ENCODE measurements at places on chromosomes 5 and 9.

GRCh38 chr5:33494466-33494865 lies 53.7 kb downstream of the TARS1 start:
- no peak for DNase-seq

- no peak for DNase-seq
These were observed 151.0 kb downstream of the ENTREP1 start for GRCh38 chr9:69476016-69476415.

GRCh38 chr9:21817176-21817575 lies 14.7 kb downstream of the MTAP start:
- DNase-seq: no peak

DNA sequence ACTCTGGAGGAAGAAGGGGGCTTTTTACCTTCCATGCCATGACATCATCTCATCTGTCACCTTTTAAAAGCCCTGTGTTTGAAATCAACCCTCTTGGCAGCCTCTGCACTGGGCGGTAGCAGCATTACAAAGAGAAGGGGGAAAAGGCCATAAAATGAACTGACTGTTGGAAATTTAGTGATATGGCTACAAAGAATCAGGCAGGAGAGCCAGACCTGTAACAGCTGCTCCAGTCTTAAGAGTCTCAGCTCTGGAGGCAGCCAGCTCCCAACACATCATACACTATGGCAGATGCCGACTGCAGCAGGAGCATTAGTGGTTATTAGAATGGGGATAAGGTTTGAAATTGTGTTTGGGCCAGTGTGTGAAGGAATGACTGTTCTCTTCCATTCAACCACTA lies 257.5 kb downstream of the DMAC1 start:
- no peak for DNase-seq

GRCh38 chr5:40495237-40495635 lies 184.5 kb upstream of the PTGER4 start:
- DNase-seq: no peak

DNA sequence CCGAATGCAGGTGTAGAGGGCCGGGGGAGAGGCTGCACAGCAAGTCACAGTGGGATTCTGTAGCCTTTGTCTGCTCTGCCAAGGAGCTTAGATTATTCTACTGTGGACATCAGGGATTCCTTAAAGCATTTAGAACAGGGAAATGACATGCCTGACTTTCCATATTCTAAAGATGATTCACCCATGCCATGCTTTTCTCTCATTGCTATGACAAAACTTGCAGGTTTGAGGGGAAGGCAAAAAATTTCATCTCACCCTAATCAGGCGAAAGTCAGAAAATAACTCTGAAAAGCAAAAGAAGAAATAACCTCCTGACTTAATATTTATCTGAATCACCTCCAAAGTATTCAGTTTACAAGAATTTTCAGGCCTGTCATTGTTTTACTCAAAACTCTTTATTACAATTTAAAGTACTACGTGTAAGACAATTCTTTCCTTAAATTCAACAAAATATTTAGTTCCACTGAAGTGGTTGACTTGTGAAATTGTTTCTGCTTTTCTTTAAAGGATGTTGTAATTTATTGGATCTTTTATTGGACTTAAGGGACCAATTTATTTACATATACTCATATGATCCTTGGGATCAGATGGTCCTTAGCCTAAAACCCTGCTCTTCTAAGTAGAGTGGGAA lies 30.0 kb upstream of the GAS1 start:
- DNase-seq: no peak

GRCh38 chr5:174010365-174010764 lies 21.4 kb downstream of the C5orf47 start:
- DNase-seq: no peak

DNA sequence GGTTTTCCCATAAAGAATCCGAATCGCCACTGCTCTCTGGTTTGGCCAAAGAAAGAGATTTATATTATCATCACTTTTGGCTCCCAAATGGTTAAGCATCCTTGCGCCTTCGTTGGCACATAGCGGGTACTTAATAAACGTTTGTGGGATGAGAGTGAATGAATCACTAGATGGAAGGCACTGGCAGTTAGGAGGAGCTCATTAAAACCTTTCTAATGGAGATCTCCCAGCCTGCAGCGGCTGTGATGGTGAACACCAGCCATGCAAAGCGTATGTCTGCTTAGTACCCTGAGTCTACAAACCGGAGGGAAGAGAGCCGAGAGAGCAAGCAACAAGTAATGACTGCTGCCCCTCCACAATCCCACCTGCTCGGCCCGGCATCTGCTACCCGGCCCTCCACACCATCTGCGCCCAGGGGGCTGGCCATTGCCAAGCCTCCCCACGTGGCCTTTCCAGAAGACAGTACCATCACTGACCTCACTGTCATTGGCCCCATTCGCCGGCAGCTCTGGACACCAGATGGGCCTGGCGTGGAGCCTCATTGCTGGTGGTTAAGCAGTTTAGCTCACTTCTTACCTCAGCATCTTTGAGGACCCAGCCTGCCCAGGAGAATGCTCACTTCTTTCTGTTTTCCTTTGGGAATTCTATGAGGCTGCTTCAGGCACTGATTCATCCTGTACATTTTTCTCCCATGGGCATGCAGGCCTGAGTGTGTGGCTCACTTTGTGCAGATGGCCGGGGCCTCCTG lies 39.3 kb upstream of the ANKRD33B start:
- DNase-seq: peak; percentile 90

- no peak for DNase-seq
These were observed 128.7 kb upstream of the BOD1 start for GRCh38 chr5:173745123-173745522.

DNA sequence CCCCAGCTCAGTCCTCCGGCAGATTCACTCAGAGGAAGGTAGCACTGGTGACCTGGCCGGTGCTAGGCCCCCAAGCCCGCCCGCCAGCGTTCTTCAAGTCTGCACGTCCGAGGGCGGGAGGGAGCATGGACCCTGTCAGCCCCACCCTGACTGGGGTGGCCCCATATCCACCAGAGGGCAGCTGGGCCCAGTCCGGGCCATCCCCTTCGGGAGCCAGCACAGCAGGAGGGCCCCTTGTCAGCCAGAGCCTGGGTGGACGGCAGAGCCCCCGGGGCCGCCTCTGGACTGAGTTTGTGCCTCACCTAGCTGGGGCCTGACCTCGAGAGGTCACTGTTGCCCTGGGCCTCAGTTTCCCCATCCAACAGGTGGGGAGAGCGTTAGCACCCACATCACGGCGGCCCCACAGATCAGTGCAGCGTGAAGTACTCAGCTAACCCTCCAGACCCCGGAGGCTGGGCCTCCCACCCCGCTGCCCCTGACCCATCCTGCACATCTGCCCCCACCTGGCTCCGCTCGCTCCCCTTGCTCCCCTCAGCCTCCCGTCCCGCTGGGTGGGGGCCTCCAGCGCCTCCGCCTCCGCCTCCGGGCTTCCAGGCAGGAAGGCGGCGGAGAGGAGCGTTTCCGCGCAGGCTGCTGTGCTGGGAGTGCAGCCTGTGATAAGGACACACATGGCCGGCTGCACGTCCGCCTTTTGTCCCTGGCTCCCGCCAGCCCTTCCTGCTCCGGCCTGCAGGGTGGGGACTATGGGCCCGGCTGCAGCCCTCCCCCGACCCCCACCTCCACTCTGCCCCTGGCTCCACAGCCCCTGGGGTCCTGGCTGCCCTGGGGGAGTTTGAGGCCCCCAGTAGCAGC lies 16.6 kb upstream of the EGFL7 start:
- DNase-seq: no peak

GRCh38 chr9:92771309-92771708 lies 6.7 kb upstream of the BICD2 start:
- DNase-seq: no peak

- no peak for DNase-seq
These were observed 240.9 kb downstream of the GAS1 start for GRCh38 chr9:86706391-86706790.

DNA sequence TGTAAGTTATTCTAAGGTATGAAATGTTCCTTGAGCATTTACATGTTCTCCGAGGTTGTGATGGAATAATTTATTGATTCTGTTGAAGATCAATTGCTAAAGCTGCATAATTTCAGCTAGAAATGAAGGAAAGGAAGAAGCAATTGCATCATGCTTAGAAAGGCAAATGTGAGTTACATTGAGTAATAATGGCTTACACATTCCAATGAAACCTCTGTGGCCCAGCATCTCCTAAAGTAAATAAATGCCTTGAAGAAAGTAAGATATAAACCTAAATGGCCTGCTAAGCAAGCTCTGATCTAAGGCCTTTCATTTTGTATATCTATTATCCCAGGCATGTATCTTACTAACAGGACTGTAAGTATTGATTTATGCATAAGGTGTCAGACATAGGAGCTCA lies 677.3 kb upstream of the RGMB start:
- DNase-seq: no peak

DNA sequence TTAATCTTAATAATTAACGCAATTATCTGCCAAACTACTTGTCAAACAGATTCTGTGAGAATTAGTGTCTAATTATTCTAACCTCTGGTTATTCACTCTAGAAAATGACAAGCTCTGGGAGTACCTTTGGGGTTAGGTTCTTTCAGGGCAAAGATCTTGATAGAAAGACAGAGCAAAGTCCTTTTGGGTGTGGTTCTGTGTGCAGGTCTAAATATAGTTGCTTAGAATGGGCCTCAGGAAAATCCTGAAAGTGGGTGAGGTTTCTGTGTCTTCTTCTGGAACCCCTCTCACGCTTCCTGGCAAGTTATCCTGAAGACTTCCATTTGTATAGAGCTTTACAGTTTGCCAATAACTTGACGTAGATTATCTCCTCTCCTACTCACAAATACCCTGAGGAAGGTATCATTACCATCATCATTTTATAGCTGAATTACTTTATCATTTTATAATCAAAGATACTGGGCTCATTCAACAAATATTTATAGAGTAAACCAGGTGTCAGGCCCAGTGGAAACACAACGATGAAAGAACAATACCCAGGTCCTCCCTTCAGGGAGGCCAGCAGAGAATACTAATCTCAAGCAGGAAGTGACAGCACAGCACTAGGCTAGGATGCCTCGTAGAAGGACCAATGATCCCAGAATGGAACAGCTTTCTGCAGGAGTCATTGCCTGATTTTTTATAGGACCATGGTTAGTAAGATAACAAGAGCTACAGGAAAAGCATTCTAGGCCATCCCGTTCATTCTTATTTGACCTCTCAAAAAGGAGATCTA lies 27.6 kb upstream of the LHFPL2 start:
- no peak for DNase-seq

- DNase-seq: no peak
These were observed 246.3 kb downstream of the BNC2 start for GRCh38 chr9:16623989-16624743.

GRCh38 chr9:6549106-6549800 lies 96.3 kb downstream of the GLDC start:
- DNase-seq: no peak

DNA sequence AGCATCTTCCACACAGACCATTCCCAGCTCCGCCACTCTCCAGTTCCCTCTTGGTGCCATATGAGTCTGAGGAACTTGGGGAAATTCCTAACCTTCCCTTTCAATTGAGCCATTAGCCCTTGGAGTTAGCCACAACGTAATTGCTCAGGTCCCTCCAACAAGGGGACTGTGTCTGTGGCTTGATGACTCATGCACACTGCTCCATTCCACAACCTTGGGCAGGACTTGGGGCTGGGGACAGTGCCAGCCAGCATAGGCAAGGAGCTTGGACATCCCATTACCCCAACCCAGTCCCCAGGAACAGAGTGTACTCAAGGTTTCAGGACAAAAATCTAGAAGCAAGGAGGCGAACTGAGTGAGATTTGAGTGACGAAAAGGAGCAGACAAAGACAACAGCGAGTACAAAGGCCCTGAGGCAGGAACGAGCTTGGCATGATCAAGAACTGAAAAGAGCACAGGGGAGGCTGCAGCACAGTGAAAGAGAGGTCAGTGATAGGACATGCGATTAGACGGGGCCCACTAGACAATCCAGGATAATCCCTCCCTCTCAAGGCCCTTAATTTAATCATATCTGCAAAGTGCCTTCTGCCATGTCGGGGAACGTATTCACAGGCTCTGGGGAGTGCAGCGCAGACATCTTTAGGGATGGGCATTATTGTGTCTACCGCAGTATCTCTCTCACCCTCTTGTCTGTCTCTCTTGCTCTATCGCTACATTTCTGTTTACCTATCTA lies 16.0 kb upstream of the JADE2 start:
- no peak for DNase-seq

- DNase-seq: no peak
These were observed 445.0 kb upstream of the SMC2 start for GRCh38 chr9:103649086-103649485.

DNA sequence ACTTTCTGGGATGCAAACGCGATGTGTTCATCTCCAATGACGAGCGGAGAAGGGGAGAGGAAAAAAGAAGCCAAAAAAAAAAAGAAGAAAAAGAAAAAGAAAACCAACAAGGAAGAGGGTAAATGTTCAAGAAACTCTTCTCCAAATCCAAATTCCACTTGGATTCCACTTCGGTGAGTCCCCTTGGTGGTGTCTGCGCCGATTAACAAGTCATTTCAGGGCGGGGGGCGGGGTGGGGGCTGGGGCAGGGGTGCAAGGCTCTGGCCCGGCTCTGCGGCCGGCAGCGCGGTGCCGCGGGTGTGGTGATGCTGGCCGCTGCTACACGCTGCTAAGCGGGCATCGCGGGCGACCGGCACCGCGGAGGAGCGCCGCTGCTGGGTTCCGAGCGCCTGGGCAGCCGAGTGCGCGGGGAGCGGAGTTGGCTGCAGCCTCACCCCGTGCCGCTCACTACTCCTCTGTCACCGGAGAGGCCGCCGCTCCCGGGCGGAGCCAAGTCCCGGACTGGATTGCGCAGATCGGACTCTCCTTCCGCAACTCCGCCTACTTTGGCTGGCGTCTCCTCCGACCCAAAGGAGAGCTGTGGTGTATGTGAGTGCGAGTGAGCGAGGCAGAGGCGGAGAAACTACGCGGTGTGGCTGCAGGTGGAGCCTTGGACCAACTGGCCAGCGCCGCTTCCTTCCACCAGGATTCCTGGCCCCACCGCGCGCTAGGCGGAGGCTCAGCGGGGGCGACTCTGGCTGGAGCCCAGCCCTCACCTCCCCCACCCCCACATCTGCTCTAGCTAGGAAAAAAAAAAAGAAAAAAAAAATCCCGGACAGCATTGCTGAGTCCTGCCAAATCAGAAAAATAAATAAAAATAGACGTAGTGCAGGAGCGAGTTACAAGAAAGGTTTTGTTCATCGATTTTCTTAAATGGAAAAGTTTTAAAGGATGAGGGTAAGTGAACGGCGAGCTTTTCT lies at the start of gene SEMA6A:
SEMA6A (minus strand) TSS at position 457 of the 959 bp plus-strand sequence. CDS start 69,879 bp downstream, outside the sequence.
- peak; percentile 67 for DNase-seq

DNA sequence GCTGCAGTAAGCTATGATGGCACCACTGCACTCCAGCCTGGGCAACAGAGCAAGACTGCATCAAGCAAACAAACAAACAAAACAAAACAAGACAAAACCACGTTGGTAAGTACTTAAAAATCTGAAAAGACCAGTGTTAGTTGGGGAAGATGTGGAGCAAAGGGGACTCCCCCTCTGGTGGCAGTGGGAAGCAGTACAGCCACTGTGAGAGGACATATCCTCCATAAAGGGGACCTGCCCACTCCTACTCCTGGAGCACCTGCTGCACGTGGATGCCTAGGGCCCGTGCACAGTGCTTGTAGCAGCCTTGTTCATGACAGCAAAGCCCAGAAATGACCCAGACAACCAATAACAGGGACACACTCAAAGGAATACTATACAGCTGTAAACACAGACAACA lies 17.0 kb upstream of the IPPK start:
- no peak for DNase-seq
